GM23338 (cell line): ENCODE measurements at places on chromosomes 2 and 18. TPM values are rescaled to one million over a fixed set of nuclear protein-coding genes. Genes with fewer than 3 reads are reported as not detected.

HSPE1 gene
- 286 and 328 TPM in 2 replicates for total RNA-seq

IRS1 gene
- 20.4 and 26.2 TPM in 2 replicates for total RNA-seq

LOXHD1 gene
- total RNA-seq: 0.16 and 0.17 TPM in 2 replicates

RFTN2 gene
- total RNA-seq: 0.42 and 1.0 TPM in 2 replicates

MIB1 gene
- total RNA-seq: 56.7 and 59.0 TPM in 2 replicates

RAPH1 gene
- total RNA-seq: 36.2 and 39.1 TPM in 2 replicates

GPR17 gene
- not detected in 2 replicates for total RNA-seq

GRCh38 chr2:206084870-206085741 lies 868 bp downstream of the INO80D start:
- peak; percentile 52 for DNase-seq

- DNase-seq: no peak
Measured at GRCh38 chr2:173544641-173545363, 190.1 kb downstream of the CDCA7 start.
